ENCODE measurements at places on chromosomes 6 and 20. TPM values are rescaled to one million over a fixed set of nuclear protein-coding genes. Genes with fewer than 3 reads are reported as not detected.

DNA sequence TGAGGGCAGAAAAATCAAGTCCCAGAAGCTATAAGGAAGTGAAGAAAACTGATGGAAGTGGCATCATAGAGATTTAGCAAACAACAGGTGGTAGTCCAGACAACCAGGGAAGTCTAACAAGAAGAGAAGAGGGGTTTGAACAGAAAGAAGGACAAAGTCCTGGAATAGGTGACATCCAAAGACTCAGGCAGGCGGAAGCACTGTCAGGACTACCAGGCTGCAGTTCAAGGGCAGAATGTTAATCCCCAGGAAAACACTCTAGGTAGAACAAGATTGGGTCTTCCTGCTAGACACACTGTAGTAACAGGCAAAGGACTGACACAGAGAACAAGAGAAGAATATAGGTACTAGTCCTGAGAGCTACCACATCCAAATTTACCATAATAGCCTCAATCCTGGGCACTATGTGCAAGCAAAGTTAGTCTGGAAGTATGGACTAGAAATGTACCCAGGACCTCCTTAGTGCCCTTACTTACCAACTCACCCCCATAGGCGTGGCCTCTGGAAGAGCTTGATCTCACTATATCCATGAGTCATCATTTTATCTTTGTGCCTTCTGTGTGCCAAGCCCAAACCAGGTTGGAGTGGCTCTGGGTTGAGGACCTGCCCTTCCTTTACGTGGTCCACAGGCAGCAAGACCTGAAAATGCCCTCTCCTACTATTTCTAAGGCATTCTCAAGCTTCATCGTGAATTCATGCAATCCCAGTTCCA lies 2.2 kb upstream of the EPB41L2 start:
- peaks cover 2% of the 10 kb centered on the region for H3K27me3 ChIP-seq
- no peaks in the 10 kb centered on the region for H3K36me3 ChIP-seq
- H3K27ac ChIP-seq, result no peak overlapping the region
- no peak for DNase-seq
- peaks cover 20% of the 10 kb centered on the region for H3K4me1 ChIP-seq

DNA sequence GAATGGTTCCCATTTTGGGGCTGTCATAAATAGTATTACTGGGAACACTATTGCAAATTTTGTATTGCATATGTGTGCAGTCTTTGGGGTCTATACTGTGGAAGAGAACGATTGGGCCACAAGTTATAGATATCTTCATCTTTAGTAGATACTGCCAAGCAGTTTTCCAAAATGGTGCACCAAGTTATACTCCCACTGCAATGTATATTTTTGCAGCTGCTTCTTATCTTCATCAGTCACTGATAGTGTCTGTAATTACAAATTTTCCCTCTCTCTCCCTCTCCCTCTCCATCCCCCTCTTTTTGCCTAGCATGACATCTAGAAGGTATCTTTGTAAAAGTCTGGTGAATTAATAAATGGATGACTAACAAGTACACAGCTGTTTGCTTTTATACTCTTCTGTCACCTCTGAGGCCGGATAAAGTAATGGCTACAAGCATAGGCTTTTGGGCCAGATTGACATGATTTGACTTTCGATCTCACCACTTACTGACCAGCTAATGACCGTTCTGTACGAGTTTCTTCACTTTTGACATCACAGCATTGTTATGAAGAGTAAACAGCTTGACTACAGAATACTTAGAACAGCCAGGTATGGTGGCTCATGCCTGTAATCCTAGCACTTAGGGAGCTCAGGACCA lies 113.3 kb upstream of the SLC2A12 start:
- no peak overlapping the region for H3K4me3 ChIP-seq
- H3K36me3 ChIP-seq, result peaks cover 24% of the 10 kb centered on the region
- no peaks in the 10 kb centered on the region for H3K27me3 ChIP-seq
- H3K4me1 ChIP-seq, result peaks cover 8% of the 10 kb centered on the region

DNA sequence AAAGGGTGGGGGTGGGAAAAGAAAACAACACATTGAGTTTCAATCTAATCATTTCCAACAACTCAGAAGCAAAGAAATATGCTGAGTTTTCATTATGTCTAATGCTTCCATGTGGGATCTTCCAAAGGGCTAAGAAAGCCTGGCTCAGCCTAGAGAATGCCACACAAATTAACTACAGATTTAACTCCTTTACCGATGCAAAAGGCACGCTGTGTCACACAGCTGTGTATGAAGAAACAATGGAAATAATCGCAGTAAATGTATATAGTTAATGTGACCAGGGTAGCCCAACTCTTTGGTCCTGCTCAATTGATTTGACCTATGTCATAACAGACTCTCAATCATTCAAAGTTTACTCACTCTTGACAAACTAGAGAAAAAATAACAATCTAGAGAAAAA lies 17.8 kb downstream of the B4GALT5 start:
- H3K36me3 ChIP-seq, result no peaks in the 10 kb centered on the region
- H3K27ac ChIP-seq, result no peak overlapping the region
- DNase-seq, result no peak

- H3K4me3 ChIP-seq, result no peak overlapping the region
- no peak overlapping the region for H3K27ac ChIP-seq
- H3K4me1 ChIP-seq, result no peaks in the 10 kb centered on the region
- DNase-seq, result no peak
Observed at GRCh38 chr6:110485491-110485890, 9.1 kb upstream of the SLC22A16 start.

GRCh38 chr6:81023007-81023582 lies 729.4 kb downstream of the TENT5A start:
- H3K4me1 ChIP-seq, result no peaks in the 10 kb centered on the region
- DNase-seq, result no peak
- H3K27me3 ChIP-seq, result no peaks in the 10 kb centered on the region
- H3K27ac ChIP-seq, result no peak overlapping the region

ARFGEF2 gene
- total RNA-seq, result 22.1 TPM

RNF217 gene
- total RNA-seq, result 0.12 TPM

Measured in CD4-positive, CD25-positive, alpha-beta regulatory T cell (primary cell).